Caco-2 (cell line): ENCODE measurements at places on chromosomes 2 and 18. TPM values are rescaled to one million over a fixed set of nuclear protein-coding genes. Genes with fewer than 3 reads are reported as not detected.

- DNase-seq = no peak
- no peak overlapping the region for H3K27ac ChIP-seq
- H3K27me3 ChIP-seq = peaks cover 3% of the 10 kb centered on the region
- 0 out of 2 replicates have a peak, but pooled peaks cover 3% of the 10 kb centered on the region for H3K4me1 ChIP-seq
- H3K4me3 ChIP-seq = no peak overlapping the region
- no peaks in the 10 kb centered on the region for H3K36me3 ChIP-seq
These were observed 453 bp upstream of the ANTXR1 start for GRCh38 chr2:69012310-69013141.

GRCh38 chr2:181117206-181117925, 137.0 kb downstream of the UBE2E3 start:
- no peak overlapping the region for H3K4me3 ChIP-seq
- H3K27ac ChIP-seq = no peak overlapping the region
- H3K27me3 ChIP-seq = no peaks in the 10 kb centered on the region

- H3K4me1 ChIP-seq = no peaks in the 10 kb centered on the region
- no peak overlapping the region for H3K27ac ChIP-seq
- H3K36me3 ChIP-seq = no peaks in the 10 kb centered on the region
- no peak overlapping the region for H3K4me3 ChIP-seq
These were observed 905.1 kb upstream of the NXPH2 start for GRCh38 chr2:139685090-139685983.

Gene REG3A
- 0.45 and 1.1 TPM in 2 replicates for total RNA-seq
